ENCODE measurements at places on chromosomes 6 and 20.

GRCh38 chr6:134199848-134200606, 117.9 kb downstream of the SGK1 start:
- DNase-seq = no peak

DNA sequence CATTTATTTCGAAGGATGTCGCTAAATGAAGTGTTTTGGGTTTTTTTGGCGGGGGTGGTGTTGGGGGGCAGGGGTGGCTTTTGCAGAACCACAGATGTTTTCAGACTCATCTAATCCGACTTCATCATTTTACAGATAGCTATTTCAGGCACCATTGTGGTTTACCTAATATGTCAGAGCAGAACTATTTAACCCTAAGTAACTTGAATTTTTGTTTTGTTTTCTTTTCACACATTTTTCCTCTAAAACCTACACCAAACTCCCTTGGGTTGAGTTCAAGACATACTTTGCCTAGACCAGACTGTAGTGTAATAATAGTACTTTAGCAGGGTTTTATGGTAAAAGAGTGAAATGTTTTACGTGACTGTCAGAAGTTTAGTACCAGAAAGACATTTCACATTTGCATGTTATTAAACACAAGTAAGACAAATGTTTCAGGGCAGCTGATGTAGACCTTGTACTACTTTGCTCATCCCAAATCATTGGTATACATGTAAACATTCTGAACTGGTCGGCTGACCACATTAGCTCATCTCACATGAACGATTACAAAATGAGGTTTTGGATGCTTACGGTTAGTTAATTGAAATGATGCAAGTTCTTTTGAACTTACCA, 37.7 kb downstream of the MAP3K4 start:
- DNase-seq = no peak

DNA sequence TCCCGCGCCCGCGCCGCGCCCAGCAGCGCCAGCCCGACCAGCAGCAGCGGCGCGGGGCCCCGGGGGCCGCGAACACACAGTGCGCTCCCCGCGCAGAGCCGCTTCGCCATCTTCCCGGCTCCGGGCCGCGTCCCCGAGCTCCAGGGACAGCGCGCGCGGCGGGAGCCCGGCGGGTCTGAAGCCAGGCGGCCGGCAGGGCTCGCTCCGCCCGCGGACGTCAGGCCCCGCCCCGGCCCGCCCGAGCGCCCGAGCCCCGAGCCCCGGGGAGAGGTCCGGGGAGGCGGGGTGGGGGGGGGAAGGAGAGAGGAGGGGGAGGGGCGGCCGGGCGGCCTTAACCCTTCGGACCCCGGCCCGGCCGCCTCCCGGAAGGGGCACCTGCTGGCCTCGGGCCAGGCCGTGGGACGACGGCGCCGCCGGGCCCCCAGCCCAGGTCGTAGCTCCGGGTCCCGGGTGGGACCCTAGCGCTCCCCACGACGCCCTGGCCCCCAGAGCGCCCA, at the start of gene LAMA5:
Gene LAMA5 (minus strand): TSS at position 177 of the 497 bp plus-strand sequence. CDS start 67 bp downstream, at position 110.
- no peak for DNase-seq

DNA sequence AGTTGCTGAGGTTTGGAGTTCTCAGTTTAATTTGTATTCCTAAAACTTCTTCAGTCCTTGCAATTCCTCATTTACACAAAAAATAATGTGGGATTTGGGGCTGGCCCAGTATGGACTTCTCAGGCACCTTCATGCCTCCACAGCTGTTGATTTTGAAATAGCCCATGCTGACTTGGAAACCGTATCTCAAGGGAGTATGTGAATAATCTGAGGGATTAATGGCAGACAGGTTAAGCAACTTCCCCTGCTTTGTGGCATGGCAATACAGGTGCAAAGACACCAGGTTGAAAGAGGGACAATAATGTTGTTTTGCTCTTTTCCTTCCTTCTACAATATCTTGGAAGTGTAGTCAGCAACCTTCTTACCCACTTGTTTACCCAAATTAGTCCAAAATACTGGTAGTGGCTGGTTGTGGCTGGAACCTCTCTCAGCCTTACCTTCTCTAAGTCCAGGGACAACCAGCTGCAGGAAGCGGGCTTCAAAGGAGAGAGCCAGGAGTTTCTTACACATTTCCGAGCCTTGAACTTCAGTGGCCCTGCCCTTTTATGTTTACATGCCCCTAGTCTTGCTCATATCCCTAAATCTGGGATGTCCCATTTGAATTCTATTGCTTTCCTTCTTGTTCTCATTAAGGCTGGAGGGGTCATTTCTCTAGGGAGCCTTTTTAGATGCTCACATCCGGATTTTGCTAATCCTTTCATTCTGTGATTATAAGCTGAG, 44.1 kb upstream of the ADGRF1 start:
- no peak for DNase-seq

DNA sequence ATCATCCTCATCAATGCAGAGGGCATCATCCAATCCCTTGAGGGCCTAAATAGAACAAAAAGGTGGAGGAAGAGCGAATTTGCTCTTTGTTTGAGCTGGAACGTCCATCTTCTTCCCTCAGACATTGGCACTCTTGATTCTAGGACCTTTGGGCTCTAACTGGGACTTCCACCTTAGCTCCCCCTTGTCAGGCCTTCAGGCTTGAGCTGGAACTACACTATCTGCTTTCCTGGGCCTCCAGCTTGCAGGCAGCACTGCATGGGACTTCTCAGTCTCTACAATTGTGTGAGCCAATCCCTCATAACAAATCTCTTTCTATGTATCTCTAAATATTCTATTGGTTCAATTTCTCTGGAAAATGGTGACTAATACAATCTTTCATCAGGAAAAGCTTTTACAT, 155.4 kb downstream of the MCHR2 start:
- DNase-seq = no peak

- DNase-seq = no peak
These were observed 395.4 kb downstream of the CDC5L start for GRCh38 chr6:44782892-44783291.

DNA sequence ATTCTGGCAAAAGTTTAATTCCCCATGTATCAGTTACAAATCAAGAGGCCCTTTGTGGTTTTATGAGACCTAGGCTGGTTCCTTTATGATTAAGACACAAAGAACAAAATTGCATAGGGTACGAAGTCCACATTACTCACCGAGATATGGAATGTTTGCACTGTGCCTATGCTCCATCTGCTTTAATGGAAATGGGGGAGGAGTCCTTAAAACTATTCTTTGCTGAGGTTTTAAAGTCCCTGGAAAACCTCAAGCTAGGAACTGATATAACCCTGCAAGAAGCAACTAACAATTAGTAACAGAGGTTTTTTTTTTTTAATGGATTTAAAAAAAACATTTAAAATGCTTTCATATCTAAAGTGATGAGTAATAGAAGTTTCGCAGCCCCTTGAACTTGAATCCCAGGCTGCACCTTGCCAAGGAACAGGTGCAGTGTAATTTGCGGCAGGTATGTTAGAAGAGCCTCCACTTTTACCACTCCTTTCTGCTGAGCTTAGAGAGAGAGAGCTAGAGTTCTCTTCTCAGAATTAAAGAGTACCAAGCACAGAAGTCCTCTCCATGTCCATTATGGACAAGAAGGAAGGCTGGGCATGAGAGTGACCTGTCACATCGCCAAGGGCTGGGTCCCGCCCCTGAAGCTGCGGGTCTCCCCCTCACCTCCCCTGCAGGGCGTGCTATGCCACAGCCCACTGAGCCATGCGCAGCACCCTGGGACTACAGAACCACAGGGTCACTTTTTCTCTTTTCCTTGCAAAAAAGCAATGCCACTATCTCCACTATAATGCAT, 2.3 kb downstream of the SERPINB1 start:
- DNase-seq = no peak

Measured in stimulated activated CD8-positive, alpha-beta memory T cell treated with anti-CD3 and anti-CD28 coated beads, Interleukin-15, amount 100 ng/mL, for 48 hours (primary cell).